IMR-90 (cell line): ENCODE measurements at places on chromosomes 7 and 10.

GRCh38 chr7:157613575-157614322 lies 276.9 kb downstream of the DNAJB6 start:
- no peaks in the 10 kb centered on the region for H3K27me3 ChIP-seq
- H3K36me3 ChIP-seq, result no peaks in the 10 kb centered on the region
- no peaks in the 10 kb centered on the region for H3K4me1 ChIP-seq

DNA sequence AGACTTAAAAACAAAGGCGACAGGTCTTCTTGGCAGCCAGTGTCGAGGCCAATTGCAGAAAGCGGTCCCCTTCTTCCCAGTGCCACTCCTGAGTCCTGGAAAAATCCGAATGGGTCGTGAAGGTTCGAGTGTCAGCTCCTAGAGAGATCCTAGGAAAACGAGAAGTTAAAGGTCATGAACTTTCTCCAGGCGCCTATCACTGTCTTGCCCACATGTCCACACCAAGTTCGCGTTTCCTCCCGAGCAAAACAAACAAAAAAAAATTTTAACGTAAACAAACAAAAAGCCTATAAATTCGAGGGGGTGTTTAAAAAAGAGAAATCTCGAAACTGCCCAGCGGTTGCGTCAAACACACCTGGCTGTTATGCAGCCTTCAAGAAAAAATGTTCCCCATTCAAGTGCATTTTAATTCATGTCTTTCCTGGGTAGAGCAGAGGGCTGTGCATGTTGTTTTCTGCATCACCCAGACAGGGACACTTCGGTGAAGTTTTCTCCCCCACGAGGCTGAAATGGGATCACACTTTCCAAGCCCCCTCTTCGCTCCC lies 1.5 kb downstream of the ARHGAP21 start:
- peak overlapping the region; percentile 49 for H3K27ac ChIP-seq
- H3K27me3 ChIP-seq, result no peaks in the 10 kb centered on the region
- peak overlapping the region; percentile 58 for H3K4me3 ChIP-seq
- H3K36me3 ChIP-seq, result peaks cover 6% of the 10 kb centered on the region
- peak; percentile 18 for DNase-seq
- peaks cover 10% of the 10 kb centered on the region for H3K4me1 ChIP-seq

- H3K27me3 ChIP-seq, result peaks cover 58% of the 10 kb centered on the region
- no peaks in the 10 kb centered on the region for H3K4me1 ChIP-seq
- no peak overlapping the region for H3K4me3 ChIP-seq
- no peak for DNase-seq
Observed at GRCh38 chr10:44906486-44906885, 4.7 kb upstream of the TMEM72 start.

DNA sequence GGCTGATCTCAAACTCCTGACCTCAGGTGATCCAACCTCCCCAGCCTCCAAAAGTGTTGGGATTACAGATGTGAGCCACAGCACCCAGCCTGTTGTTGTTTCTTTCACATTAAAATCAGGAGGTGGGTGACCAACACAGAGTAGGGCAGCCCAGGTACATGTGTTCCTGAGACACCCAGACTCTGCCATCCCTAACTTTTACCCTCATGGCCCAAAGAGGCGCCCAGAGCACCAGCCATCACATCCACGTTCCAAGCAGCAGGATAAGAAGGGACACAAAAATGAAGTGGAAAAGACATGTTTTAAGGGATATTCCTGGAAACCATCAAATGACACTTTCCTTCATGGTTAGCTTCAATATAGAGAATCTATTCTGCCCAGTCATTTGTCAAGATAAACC lies 159.6 kb upstream of the KLF6 start:
- H3K4me1 ChIP-seq, result peaks cover 18% of the 10 kb centered on the region
- no peaks in the 10 kb centered on the region for H3K27me3 ChIP-seq
- DNase-seq, result no peak
